ENCODE measurements at places on chromosomes 12 and 14.
A peak's percentile ranks its signal among the peaks of the same experiment; 100 is the strongest.

GRCh38 chr12:82952946-82953345, 266.2 kb downstream of the TMTC2 start:
- no peak for DNase-seq

GRCh38 chr12:108318472-108319275, 20.4 kb downstream of the CMKLR1 start:
- no peak for DNase-seq

DNA sequence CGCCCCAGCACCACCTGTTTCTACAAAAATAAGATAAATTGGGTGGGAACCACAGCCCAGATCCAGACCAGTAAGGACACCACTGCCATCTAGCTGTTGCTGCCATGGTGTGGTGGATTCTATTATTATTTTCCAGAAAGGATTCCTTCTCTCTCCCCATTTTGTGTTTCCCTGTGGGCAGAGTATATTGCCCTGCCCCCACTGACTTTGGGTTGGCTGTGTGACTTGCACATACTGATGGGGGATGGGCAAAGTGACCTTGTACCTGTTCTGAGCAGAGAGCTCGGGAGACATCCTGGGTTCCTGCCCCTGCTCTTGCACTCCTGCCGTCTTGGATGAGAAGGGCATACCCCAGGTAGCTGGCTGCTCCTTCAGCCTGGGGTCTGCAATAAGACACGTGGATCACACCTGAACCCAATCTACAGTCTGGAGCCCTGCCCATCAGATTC, 24.3 kb downstream of the MOAP1 start:
- peak; percentile 25 for DNase-seq

DNA sequence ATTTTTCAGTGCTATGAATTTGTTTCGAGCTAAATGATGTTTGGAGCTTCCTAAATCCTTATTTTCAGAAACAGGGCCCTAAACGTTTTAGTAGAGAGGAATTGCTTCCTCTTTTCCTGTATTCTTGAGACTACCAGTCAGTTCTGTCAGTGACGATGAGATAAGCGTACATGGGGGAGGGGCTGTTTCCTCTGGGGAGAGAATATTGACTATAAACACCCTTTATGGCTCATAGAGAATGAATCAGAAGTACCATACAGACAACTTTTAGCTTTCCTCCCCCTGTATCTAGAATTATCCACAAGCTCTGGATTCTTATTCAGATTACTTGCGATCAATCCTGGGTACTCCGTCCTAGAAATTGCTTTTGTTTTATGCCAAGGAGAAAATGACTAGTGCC, 5.1 kb downstream of the TBK1 start:
- DNase-seq, result no peak

DNA sequence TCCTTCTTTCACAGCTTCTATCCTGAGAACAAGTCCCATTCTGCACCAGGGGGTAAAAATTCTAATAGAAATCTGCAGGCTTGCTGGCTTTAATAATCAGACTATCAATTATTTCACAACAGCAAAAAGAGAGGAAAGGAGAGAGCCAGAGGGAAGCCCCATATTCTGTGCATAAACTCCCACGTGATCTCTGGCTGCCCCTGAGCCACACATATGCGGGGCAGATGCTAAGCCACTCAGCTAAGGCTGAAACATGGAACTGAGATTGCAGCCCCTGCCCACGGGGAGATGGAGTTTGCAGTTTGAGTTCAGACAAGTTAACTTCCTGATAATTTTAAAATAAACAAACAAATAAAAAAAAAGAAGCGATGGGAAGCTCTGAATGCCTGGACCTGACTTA, 254.4 kb upstream of the CCDC196 start:
- no peak for DNase-seq

- no peak for DNase-seq
Measured at GRCh38 chr12:68276402-68276930, 23.1 kb upstream of the IL22 start.

DNA sequence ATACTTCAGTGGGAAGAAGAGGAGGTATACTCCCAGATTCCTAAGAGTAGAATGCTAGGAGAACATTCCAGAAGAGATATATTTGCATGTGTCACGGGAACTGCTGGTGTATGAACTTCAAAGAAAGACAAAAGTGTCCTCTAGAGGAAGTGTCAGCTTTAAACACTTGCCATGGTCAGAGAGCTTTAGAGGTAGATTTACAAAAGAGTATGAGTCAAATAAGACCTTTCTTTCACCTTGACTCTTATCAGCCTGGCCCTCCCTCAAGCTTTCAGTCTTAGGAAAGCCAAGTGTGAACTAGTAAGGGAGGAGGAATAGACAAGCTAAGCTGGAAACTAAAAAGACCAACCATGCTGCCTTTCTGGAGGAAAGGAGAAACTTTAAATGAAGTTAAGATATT, 34.7 kb downstream of the COX8C start:
- no peak for DNase-seq

DNA sequence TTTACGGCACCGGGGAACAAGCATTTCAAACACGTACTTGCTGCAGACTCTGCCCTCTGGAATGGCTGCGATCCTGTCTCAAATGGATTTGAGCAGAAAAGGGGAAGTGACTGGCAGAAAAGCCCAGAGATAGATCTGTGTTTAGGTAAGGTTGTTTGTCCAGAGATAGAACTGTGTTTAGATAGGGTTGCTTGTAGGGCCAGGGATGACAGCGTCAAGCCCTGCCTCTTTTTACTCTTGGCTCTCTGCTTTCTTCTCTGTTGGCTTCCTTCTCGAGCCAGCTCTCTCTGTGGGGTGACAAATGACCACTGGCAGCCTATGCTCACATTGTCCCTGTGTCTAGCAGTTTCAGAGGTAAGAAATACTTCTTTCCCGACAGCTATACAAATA, 11.4 kb downstream of the DGLUCY start:
- no peak for DNase-seq

DNA sequence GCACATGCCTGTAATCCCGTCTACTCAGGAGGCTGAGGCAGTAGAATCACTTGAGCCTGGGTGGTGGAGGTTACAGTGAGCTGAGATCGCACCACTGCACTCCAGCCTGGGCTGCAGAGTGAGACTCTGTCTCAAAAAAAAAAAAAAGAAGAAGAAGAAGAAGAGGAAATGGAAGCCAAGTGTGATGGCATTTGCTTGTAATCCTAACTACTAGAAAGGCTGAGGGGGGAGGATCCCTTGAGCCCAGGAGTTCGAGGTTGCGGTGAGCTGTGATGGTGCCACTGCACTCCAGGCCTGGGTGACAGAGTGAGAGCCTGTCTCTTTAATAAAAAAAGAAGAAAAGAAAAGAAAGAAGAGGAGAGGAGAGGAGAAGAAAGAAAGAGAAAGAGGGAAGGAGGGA, 52.1 kb downstream of the LGMN start:
- no peak for DNase-seq

DNA sequence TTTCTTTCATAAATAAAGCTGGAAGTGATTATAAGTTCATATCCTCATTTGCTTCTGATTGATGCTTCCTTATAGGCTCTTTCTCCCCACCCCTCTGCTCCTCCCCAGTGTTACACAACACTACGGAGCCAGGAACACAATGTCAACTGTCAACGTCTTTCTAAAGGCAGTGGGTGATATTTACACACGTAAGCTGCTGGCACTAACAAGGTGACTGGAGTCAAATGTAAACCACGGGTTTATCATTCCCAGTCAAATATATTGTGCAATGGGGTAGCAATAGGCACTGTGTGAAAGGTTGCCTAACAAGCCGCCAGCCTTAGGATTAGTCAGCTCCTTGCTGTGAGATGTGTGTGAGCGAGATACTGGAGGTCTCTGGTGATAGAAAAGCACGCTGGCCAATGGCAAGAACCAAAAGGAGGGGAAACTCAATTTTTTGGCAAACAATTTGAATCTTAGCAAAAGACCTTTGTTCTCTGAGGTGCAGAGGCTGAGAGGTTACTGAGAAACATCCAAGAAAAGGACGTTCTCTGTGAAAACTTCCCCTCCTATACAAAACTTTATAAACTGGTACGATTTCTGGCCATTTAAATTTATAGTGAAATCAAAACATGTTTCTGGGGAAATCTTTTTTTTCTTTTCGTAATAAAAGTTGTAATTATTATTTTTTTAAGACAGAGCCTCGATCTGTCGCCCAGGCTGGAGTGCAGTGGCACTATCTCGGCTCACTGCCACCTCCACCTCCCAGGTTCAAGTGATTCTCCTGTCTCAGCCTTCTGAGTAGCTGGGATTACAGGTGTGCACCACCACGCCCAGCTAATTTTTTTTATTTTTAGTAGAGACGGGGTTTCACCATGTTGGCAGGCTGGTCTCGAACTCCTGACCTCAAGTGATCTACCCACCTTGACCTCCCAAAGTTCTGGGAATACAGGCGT, 22.3 kb upstream of the HECTD1 start:
- peak; percentile 76 for DNase-seq

DNA sequence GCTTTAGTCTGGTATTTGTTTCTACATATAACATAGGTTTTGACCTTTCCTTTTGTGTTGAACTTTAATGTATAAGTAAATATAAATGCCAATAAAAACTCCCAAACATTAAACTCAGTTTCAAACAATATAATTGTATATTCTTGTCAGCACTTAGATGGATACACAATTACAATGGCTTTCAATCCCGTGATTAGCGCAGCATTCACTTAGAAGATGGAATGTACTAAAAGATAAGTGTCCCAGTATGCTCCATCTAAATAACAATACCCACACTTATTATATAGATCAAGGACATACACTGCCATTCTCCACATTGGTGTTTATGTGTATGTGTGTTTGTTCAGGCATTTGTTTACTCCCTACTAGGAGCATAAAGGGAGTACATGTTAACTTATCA, 193.1 kb downstream of the SOX5 start:
- no peak for DNase-seq

DNA sequence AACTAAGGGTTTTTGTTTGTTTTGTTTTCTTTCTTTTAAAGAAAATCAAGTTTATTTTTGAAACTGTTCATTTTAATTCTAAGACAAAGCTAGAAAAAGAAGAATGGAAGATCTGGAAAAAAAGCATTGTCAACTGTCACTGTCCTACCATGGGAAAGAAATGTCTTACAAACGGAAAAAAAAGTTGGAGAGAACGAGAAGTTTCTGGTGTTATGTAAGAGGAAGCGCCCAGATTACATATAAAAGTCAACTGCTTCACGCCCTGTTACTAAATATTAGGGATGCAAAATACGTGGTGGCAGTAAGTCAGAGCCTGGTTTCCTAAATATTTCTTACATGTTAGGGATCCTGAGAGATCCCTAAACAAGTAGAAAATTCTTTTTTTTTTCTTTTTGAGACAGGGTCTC, 14.3 kb upstream of the FBXL14 start:
- no peak for DNase-seq

GRCh38 chr12:54870617-54871016, 16.3 kb downstream of the MUCL1 start:
- no peak for DNase-seq

DNA sequence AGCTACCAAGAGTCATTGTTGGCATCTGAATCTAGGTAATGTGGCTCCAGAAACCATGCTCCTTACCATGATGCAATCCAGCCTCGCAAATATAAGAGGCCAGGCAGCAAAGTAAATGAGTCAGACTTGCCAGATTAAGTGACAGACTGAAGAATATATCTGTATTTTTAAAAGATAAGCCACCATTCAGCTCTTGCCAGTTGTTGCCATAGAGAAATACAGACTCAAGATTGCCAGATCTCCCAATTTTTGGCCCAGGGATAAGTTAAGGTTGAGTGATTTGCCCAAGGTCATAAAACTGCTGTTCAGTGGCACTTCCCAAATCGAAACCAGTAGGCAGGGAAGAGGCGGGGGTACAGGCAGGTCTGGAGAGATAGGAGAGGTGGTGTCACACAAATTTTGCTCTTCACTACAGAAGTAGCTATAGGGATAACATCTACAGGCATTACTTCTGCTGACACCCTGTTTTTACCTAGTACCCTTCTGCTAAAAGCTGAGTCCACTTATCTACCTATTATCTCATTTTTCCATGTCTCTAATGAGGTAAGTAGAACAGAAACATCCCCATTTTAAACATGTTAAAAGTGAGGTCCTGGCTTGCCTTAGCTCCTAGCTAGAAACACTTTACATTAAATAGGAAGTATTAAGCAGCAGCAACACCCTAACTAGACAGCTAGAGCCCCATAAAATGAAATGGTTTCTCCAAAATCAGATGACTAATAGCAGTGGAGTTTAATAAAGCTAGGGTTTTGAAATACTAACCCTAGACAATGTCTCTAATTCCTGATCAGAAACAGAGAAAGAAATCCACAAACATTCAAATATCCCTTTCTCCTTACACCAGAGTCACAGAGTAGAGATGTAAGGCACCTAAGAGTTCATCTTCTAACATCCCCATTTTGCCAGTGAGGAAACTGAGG, 19.5 kb downstream of the DCAF5 start:
- no peak for DNase-seq

DNA sequence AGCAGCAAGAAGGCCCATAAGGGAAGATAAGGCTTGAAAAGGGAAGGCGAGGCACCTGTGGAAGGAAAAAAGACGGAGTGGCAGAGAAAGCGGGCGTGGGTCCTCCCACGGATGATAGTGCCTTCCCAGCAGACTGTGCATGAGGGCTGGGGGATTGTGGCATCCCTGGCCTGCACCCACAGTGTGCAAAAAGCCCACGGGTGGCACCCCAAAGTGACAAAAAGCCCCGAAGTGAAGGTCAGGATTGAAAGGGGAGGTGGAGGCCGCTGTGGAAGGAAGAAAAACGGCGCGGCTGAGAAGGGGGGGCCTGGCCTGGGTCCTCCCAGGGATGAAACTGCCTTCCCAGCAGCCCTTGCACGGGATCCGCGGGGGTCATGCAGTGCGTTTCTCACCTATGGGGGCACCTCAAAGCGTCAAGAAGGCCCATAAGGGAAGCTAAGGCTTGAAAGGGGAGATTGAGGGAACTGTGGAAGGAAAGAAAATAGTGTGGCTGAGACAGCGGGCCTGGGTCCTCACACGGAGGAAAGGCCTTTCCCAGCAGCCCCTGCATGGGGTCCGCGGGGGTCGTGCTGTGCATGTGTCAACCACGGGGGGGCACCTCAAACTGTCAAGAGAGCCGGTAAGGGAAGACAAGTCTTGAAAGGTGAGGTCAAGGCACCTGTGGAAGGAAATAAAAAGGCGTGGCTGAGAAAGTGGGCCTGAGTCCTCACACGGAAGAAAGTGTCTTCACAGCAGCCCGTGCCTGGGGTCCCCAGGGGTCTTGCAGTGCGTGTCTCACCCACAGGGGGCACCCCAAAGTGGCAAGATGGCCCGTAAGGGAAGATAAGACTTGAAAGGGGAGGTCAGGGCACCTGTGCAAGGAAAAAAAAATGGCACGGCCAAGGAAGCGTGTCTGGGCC, 274.1 kb downstream of the ALG10 start:
- no peak for DNase-seq

DNA sequence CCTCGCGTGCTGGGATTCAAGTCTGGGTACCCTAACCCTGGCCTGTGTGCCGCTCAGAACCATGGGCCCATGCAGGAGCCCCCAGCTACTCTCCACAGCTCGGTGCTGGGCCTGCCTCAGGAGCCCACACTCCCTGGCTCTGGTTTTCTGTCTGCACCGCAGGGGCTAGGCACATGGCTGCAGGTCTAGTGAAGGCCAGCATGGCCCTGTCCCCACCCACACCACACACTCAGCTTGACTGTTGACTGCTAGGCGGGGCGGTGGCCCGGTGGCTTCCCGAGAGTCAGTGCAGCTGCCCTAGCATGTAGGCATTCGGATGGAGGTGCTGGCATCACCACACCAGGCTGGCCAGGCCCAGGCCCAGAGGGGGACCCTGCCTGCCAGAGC, 7.9 kb downstream of the INF2 start:
- DNase-seq, result no peak
